Activated CD4-positive, alpha-beta T cell treated with anti-CD3 and anti-CD28 coated beads, Interleukin-2, amount 10 ng/mL, durations not matched to agents 7 days and 5 days (primary cell): ENCODE measurements at places on chromosomes 2 and 18. TPM values are rescaled to one million over a fixed set of nuclear protein-coding genes. Genes with fewer than 3 reads are reported as not detected.

Gene KRTCAP3
- total RNA-seq: 7.1 TPM

Gene ANKZF1
- total RNA-seq: 100 TPM

Gene IL36RN
- not detected for total RNA-seq

Gene TGFA
- total RNA-seq: 0.07 TPM

Gene AFF3
- 13.0 TPM for total RNA-seq

Gene MSTN
- not detected for total RNA-seq

Gene TUBA4B
- not detected for total RNA-seq

Gene STAT4
- total RNA-seq: 84.4 TPM

Gene MC5R
- not detected for total RNA-seq
